IPS-NIHi11 (cell line): ENCODE measurements at places on chromosomes 2 and 18.

- no peak for DNase-seq
These were observed 744.6 kb upstream of the POU3F3 start for GRCh38 chr2:104109356-104109755.

- DNase-seq = no peak
These were observed 214.5 kb downstream of the SH3RF3 start for GRCh38 chr2:109343460-109343859.

- DNase-seq = no peak
These were observed 69.9 kb upstream of the DTNB start for GRCh38 chr2:25743132-25743830.

- DNase-seq = no peak
These were observed 546.7 kb upstream of the ID2 start for GRCh38 chr2:8134985-8135682.

DNA sequence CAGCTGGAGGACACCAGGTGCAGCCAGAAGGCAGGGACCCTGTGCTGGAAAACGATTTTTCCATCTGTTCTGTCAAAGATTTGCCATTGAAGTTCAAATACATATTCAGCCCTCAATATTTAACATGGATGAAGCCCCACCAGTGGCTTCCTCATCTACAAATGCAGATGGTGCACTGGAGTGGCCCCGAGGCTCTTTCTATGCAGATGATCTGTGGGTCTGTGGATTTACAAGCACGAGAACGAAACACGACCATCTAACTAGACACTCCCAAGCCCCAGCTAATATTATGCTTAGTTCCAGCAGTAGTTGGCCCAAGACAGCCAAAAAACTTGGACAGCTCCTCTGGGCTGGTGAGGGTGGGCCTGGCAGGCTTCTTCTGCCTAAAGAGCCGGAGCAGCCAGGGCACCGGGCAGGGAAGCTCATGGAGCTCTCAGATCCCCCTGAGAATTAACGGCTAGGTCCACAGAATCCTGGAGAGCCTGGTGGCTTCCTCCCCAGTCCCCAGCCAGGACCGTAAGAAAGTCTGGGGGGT is 9.2 kb upstream of the IL1R2 start:
- no peak for DNase-seq

DNA sequence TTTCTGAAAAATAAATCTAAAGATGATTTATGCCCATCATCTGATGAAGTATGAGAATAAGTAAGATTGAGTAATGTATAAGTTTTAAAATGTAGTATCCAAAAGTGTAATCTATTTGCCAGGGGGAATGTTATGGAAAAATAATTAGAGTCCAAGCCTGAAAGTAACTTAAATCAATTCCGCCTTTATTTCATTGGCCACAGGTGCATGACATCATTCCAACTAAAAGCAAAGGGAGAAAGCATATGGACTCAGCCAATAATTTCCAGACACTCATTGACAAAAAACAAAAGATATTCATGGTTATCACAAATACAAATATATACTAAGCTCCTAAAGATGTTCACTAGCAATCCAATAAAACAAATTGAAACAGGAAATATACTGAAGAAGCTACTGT is 752.6 kb upstream of the TMEFF2 start:
- no peak for DNase-seq
